IgD-negative memory B cell (primary cell): ENCODE measurements at places on chromosomes 11 and 22. TPM values are rescaled to one million over a fixed set of nuclear protein-coding genes. Genes with fewer than 3 reads are reported as not detected.

MS4A15 gene
- polyA plus RNA-seq: not detected

NR1H3 gene
- polyA plus RNA-seq: 9.4 TPM

PAMR1 gene
- polyA plus RNA-seq: not detected

OR52I2 gene
- not detected for polyA plus RNA-seq

FAT3 gene
- polyA plus RNA-seq: not detected
